ENCODE measurements at places on chromosomes 11 and 22. TPM values are rescaled to one million over a fixed set of nuclear protein-coding genes. Genes with fewer than 3 reads are reported as not detected.

The DEFB131B gene
- total RNA-seq = not detected

DNA sequence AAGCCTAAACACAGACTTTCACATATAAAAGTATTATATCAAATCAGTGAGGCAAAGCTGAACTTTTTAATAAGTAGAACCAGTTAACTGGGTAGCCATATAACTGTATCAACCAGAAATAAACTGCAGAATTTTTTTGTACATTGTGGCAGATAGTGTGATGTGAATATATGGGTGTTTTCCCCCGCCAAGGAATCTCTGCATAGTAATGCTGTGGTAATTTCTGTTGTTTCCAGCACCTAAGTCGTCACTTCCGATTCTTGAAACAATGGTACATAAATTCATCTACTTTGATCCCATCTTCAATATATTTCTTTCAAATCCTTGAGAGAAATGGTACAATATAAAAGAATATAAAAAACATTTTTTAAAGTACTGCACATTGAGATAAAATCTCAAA is 39.6 kb downstream of the NARS2 start:
- no peak for DNase-seq

- peak; percentile 83 for DNase-seq
Observed at GRCh38 chr11:65593518-65594414, 1.8 kb downstream of the KCNK7 start.

GRCh38 chr11:127023991-127024390 is 23.4 kb upstream of the KIRREL3 start:
- no peak for DNase-seq

GRCh38 chr22:22882033-22882717 is 5.4 kb upstream of the IGLL5 start:
- DNase-seq = no peak
